ENCODE measurements at places on chromosomes 11 and 22.

DNA sequence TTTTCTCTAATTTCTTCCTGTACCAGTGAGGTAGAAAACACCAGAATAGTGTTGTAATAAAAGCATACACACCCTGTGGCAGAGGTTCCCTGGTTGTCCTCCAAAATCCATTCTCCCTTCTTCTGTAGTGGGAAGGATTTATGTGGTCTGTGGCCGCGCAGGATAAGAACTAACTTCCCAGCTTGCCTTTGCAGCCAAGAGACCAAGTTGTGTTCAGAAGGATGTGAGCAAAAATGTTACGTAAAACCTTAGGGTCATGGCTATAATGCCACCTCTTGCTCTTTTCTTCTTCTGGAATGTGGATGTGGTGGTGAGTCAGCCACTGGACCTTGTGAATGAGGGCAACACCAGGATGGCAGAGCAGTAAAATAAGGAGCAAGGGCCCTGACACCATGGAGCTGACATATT, 28.4 kb downstream of the CCDC90B start:
- no peak for DNase-seq

DNA sequence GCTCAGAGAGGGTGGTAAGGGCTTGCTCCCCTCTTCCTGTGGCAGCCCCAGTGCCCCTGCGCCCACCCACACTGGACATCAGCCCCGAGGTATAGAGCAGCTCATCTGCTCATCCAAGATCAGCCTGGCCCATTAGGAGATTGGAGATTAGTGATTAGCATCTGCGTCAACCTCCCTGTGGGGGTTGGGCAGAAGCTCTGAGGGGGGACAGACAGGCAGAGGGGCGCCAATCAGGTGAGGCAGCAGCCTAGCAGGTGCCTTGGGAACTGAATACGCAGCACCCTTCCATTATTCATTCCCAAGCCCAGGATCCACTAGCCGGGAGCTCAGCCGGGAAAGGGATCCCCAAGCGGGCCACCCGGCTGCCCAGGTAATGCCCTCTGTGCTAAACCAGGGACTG, 11.0 kb downstream of the SMTN start:
- no peak for DNase-seq

DNA sequence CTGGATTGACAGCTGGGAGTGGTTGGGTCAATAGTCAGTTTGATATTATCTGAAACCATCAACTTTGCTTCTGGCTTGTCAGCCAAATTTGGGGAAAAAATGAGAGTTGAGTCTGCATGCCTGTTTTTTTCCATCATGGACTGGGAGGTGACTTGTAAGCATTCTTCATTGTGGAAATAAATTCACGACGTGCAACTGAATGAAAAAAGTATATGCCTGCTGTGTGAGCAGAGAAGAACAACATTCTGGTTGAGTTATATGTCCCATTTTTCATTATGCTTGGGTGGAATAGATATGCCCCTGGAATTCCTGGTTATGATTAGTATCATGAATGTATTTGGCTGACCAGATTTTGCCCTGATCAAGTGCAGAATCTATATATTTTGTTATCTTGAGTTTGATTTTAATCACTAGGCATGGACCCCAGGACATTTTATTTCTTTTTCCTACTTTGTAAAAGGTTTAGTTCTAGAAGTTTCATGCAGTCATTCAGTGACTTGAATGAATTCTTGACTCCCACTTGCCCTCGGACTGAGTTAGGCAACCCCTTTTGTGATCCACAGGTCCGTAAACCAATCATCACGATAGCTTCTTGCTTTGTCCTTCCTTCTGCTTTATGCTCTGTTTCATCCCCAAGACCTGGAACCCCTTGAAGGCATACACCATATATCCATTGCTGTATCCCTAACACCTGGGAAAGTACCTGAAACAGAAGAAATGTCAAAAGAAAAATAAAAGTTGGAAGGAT, 205.8 kb downstream of the NAV2 start:
- no peak for DNase-seq

- no peak for DNase-seq
These were observed 20.5 kb upstream of the SYT12 start for GRCh38 chr11:67002297-67002913.

- DNase-seq = peak; percentile 19
These were observed at the start of gene APOL1 for GRCh38 chr22:36252754-36253522. Gene APOL1 (plus strand): TSS chr22:36253133. CDS start chr22:36254956, 1,823 bp downstream.

DNA sequence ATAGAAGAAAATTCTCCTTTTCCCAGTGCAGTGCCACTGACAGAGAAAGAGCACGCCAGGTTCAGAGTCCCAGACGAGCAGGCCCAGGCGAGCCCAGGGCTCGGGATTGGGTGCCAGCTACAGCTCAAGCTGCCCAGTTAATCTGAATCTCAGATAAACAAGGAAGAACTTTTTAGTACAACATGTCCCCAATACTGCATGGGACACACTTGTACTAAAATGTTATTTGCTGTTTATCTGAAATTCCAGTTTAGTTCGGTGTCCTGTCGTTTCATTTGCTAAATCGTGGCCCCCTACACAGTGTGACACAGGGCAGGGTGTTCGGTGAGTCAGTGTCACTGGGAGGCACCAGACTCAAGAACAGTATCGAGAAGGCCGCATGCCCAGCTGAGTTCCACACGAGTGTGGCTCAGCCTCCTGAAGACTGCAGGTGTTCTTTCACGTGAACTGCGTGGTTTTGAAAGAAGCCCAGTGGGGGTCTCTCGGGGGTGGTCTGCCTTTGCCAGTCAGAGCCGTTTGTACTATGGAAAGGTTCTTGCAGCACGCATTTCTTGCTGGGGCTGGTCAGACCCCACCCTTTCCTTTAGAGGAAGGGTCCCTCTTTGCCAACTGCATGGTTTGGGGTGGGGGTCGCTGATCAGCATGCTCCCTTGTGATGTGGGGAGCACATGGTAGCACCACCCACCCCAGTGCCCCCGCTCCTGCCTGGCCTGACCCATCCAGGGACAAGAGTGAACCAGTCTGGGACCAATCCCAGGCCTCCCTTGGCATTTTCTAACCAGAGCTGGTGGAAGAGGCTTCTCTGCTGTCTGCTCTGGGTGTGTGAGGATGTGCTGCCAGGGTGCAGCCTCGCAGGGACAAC, 115.6 kb upstream of the B3GAT1 start:
- no peak for DNase-seq

GRCh38 chr22:46287873-46288751, 8.6 kb upstream of the GTSE1 start:
- DNase-seq = no peak

- peak; percentile 95 for DNase-seq
These were observed 7.6 kb upstream of the KCTD14 start for GRCh38 chr11:78030429-78031325.

DNA sequence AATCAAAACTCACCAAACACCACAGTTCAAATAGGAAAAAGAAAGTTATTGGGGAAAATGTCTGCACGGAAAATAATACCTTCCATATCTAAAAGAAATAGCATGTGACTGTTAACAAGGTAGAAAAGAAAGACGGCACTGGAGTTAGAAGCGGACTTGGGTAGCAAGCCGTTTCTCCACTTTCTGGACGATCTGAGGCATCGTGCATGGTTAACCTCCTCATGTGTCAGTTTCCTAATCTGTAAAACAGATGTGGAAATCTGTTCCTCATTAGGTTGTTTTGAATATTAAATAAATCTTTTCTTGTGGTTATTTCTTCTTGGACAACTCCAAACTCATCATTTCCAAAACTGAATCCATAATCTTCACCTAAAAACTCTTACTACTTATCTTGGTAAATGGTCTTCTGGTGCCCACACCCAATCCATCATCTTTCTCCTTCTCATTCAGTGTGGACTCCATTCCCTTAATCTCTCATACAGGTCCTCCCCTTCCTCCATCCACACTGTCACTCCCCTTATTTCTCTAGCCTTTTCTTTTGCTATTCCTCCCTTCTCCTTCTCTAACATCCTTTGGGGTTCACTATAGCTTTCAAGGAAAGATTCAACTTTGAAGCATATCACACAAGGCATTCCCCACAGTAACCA, 53.5 kb downstream of the VSIG10L2 start:
- no peak for DNase-seq

GRCh38 chr11:46541593-46542371, 52.0 kb downstream of the AMBRA1 start:
- DNase-seq = peak; percentile 29

DNA sequence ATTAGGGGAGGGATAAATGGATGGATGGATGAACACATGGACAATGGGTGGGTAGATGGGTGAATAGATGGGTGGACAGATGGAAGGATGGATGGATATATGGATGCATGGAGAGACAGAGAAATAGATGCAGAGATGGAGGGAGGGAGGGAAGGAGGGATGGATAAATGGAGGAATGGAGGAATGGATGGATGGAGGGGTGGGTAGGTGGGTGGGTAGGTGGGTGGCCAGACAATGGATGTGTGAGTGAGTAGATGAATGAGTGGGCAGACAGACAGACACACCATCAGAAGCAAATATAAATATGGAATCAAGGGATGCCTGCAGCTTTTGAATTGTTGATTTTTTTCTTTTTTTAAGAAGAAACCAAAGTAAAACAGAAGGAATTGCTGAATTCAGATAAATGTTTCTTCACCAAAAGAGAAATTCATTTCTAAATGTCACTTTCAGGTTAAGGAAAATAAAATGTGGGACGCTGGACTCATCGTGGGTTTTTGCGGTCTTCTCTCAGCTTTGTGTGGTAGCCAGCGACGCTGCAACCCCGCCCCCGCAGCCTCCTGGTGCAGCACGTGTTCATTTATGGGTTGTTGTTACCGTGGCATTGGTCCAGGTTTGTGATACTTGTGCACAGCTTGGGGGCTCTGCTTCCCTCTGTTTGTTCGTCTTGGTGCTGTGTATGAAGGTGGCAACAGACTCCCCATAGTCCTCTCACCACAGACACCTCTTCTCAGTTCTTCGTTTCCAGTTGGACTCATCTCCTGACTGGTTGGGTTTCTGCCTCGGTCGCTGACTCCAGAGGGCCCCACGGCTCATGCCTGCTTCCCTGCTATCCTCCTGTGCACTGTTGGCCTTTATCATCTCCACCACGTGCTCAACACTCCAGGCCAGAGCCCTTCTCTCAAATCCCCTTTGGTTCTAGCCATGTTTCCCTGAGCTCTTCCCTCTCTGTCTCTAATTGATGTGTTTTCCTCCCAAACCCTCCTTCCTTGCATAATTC, 76.4 kb downstream of the CDKN1C start:
- no peak for DNase-seq

GRCh38 chr11:130409594-130410388, 18.6 kb downstream of the ADAMTS8 start:
- DNase-seq = no peak

GRCh38 chr11:35142481-35143075, 3.6 kb downstream of the CD44 start:
- DNase-seq = no peak

DNA sequence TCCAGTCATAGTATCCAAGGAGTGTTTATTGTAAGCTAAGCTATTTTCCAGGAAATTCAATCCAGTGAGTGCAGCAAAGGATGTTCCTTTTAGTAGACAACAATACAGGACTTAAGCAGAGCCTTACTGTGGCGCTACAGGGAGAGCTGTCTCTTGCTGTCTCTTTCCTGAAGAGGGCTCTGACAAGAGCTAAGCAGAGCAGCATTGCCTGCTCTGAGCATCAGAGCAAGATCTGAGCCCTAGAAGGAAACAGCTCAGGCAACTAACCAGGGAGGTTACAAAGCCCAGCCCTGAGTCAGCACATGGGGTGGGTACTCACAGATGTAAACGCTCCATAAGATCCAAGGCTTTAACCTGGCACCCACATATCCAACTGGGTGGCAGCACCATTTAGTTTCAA, 8.0 kb downstream of the LAYN start:
- DNase-seq = no peak

DNA sequence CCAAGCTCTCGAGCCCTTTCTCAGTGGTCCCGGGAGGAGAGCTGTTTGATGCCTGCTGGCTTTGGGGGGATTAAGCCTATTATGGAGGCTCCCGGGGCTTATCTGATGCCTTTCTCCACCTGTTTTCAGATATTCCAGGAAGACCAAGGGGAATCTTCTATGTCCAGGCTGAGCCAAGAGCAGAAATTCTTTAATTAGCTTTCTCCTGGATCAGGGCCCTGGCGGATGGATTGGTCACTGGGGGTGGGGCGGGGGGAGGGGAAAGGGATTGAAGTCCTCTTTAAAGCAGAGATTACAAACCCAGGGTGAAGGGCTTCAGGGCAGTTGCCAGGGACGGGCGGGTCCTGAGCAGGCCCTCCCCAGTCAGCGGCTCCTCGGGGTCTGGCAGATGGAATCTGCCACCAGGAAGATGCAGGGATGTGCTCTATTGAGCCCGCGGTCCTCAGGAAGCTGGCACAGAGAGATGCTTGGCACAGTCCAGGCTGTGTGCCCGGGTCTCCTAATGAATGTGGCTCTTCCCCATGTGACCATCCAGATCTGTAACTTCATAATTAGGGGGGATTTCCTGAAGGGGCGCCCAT, 33.6 kb downstream of the MACROD1 start:
- no peak for DNase-seq

- DNase-seq = no peak
These were observed 199.6 kb upstream of the ZBED5 start for GRCh38 chr11:11057472-11057854.

DNA sequence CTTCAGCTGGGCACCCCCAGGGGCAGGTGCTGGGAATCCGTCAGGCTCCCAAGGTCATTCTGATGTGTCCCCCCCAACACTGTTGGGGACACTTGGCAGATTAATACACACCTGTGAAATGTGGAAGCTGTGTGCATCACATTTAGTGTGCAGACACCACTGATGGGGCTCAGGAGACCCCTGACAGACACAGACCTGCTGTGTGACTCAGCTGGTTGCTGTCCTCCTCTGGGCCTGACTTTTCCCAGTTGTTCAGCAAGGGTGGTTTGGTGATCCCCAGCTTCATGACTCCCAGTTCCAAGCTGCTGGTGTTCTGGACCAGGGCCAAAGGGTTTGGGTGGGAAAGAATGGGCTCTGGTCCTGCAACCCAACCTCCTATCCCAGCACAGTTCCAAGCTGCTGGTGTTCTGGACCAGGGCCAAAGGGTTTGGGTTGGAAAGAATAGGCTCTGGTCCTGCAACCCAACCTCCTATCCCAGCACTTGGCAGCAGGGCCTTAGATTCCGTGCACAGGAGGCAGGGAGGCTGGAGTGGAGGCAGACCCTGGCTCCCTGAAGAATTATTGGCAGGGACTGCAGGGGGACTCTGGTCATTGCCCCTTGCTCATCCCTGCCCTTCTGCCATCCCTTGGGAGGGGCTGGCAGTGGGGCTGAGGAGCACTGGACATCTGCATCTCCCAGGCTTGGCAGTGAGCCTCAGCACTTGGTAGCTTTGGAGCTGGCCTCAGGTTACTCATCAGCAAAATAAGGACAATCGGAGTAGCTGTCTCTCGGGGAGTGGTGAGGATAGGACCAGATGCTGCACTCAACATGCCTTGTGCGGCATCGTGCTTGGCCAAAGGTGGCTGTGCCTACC, 8.4 kb upstream of the OMP start:
- no peak for DNase-seq

GRCh38 chr22:37746366-37747079, 49.7 kb downstream of the TRIOBP start:
- no peak for DNase-seq

- peak; percentile 49 for DNase-seq
These were observed 6.3 kb upstream of the KCNJ5 start for GRCh38 chr11:128884703-128885338.

Data from midbrain (tissue), 1 donor.